GM13977 (cell line): ENCODE measurements at places on chromosomes 1 and 21.

GRCh38 chr1:19262047-19262446 lies 10.4 kb downstream of the MRTO4 start:
- no peak for DNase-seq

DNA sequence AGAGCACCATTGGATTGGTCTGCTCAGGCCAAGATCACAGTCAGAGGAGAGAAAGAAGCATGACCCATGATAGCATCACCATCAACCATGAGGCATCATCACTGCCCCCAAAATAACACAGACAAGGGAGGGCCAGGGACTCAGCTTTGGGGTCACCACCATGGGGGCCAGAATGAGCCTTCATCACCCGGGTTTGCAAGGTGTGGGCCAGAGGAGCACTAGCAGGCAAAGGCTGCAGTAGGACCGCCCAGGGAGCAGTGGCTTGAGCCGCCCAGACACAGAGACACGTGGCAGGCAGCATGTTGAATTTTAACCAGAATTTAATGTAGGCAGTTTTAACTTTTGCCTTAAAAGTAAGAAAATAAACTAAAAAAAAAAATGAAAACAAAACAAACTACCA lies 53.7 kb upstream of the TMPRSS2 start:
- DNase-seq, result no peak

- DNase-seq, result no peak
Observed at GRCh38 chr21:17775431-17776126, 43.6 kb downstream of the C21orf91 start.

- no peak for DNase-seq
Observed at GRCh38 chr1:86798608-86799291, 94.4 kb downstream of the SH3GLB1 start.

DNA sequence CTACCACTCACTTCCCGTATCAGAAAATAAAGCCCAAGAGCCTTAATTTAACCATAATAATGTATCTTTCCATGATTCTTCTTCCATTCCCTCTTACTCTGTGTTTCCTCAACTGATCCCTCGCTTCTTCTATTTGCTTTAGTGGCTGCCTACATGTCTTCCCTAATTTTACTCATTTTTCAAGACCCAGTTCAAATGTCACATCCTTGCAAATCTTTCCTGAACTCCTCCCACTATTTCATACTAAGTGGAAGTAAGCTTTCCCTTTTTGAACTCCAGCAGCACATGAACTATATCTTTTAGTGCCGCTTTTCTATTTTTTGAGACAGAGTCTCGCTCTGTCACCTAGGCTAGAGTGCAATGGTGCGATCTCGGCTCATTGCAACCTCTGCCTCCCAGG lies 3.8 kb upstream of the NFYC start:
- DNase-seq, result no peak

DNA sequence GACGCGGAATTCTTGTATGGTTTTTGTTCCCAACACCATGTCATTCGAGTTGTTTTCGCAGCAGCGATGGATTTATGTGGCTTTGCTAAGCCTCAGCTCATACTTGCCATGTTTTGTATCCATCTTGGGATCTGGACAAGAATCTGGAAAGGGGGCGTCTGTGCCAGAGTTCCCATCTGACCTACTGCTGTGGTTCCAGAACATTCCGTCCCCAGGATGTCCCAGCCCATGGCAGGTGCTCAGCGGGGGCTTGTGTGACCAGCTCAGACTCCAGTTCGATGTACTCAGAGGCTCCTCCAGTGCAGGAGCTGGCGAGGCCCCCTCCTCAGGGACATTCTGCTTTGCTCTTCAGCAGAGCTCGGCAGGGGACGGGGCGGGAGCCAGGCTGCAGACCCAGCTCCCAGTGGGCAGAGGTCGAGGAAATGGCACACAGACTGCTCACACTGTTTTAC lies 24.0 kb upstream of the ADARB1 start:
- no peak for DNase-seq

DNA sequence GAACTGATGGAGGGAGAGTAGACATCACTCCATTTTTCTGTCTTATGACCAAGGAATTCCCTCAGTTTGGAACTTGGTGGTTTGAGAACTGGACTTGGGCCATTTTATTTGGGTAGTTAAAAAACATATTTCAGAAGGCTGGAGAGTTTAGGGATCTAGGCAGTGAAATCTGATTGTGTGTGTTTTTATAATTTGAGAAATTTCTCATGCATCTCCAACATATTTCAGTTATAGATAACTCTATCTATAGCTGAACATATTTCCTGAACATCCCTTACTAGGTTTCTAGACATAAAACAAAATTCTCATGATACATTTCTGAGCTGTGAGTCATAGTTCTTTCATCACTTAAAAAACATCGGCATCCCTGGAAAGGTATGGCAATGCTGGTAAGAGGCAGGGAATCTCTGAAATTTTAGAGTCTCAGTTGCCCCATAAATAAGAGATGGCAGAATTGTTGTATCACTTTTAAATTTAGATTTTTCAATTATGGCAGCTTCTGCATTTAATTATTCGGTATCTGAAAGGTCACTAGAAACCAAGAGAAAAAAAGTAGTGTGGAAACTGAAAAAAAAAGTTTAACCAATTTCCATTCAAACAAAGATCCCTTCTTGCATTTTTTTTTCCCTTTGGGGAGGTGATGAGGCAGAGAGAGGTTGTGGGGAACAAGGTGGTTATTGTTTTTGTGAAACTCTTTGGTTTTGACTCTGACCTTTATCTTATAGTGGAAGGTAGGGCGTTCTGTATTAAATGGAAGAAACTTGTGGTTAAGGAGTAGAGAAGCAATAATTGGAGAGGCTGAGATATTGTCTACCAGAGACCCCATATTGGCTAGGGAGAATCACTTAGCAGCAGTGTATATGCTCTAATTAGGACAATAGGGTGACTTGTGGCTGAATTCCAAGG lies 102.9 kb downstream of the FASLG start:
- DNase-seq, result no peak

DNA sequence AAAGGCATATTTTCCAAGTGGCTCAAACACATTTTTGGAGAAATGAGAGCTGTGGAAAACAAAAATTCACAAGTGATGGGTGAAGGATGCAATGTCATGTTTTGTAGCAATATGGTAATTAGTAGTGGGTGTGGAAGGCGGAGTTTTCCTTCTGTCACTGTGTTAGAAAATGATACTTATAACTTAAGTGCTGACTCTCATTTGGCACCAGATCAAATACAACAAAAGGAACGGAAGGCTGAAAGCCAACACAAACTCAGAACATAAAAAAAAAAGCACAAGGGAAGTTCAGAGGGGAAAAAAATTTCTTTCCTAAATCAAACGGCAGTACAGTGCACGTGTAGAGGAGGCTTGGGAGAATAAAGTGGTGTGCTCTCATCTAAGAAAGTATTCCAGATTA lies at the start of gene TNFSF18:
Gene TNFSF18 (minus strand): TSS at position 77 of the 400 bp plus-strand sequence. CDS start 45 bp downstream, at position 32.
- no peak for DNase-seq

DNA sequence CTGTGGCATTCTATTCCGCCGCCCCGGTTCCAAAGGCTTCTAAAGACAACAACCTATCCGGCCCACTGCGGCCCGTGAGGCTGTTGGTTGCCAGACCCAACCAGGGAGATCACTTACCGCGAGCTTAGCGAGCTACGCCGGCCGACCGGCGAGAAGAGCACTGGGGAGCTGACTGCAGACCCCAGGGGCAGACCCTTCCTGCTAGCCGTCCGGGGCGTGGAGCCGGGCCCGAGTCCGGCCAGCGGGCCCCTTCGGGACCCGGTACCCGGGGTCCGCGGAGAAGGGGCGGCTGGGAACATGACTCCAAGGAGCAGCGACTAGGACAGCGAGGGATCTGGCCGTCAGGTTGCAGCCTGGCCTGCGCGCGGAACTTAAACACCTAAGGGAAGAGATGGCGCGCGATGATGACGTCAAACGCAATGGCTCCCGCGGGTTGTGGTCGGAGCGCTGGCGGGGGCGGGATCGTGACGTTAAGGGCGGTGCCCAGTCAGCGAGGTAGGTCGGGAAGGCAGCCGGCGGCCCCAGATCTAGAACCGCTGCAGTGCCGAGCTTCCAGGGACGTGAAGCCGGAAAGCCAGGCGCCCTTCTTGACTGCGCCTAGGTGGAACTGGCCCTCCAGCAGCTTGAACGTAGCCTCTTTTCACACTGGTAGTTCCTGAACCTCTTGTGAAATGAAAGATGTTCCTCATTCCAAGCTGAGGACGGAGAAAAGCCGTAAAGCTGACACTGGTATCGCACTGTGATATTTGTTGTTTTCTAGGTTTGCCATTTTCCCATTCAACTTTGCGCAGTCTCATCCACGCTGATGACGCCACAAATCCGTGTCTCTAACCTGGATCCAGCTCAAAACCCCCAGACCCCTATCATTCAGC lies at the start of gene NUP133:
Gene NUP133 (minus strand): TSS at position 391 of the 872 bp plus-strand sequence. CDS start 92 bp downstream, at position 299.
- DNase-seq, result peak; percentile 92

DNA sequence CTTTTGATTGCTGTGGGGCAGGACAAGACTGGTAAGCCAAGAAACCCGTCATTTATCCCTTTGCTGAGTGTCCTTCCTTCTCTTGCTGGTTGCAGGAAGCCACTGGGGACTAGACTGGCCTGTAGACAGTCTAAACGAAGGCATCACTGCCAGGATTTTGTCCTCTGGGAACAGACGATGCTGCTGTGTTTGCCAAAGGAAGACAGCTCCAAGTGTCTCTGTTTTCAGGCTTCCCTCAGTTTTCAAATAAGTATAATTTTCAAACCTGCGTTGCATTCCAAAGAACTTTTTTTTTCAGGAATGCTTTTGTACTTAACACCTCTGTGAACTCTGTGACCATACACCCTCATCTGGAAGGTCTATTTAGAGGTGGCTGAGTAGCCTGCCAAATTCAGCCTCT lies 269.4 kb downstream of the HLX start:
- DNase-seq, result no peak

- no peak for DNase-seq
Observed at GRCh38 chr1:98045767-98046641, 125.2 kb upstream of the DPYD start.

GRCh38 chr1:89905395-89906058 lies 84.7 kb downstream of the LRRC8D start:
- DNase-seq, result no peak

DNA sequence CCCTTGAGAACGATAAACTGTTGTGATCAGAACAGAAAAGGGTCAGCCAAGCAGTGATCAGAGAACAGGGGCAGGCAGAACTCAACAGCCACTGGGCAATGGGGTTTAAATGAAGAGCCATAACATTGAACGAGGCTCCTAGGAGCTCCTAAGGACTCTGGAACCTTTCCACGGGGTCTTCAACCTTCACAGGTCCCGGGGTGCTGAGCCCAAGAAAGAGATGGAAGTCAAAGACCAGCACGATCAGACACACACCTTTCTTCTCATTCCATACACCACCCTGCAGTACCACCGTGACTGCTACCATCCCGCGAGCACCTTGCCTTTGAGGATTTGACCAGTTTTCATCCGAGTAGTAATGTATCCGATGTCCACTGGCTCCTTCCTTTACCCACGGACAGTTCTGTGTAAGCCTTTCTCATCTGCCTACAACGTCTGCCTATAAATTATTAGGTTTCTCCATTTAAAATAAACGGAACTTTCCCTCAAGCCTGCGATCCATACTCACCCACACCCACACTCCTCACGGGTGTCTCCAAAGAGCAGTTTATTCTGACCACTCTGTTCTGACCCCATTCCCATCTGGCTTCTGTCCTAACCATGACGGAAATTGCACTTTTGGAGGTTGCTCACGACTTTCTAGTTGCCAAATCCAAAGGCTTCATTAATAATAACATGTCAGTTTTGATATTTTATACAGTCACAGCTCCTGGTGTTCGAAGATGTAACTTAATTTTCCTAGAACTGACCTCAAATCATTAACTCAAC lies 16.8 kb upstream of the HHAT start:
- no peak for DNase-seq

DNA sequence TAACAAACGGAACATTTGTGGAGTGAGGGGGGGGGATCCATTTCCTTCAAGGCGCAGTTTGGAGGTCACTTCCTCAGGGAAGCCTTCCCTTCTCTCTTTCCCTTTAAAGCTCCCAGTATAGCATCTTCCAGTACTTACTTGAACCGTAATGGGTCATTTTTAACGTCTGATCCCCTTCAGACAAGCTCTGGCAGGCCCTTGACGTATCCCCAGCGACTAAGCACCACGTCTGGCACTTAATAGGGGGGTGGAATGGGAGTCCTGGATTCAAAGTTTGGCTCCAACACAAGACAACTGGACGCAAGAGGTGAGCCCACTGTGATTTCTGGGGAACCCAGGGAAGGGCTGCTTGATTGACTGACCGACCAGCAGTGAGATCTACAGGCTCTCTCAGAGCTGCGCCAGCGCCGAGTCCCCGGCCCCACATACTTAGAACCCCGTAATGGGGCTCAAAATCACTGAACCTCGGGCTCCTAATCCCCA lies 441 bp downstream of the YARS1 start:
- DNase-seq, result no peak

- DNase-seq, result no peak
Observed at GRCh38 chr1:10975567-10976326, 36.7 kb upstream of the TARDBP start.

DNA sequence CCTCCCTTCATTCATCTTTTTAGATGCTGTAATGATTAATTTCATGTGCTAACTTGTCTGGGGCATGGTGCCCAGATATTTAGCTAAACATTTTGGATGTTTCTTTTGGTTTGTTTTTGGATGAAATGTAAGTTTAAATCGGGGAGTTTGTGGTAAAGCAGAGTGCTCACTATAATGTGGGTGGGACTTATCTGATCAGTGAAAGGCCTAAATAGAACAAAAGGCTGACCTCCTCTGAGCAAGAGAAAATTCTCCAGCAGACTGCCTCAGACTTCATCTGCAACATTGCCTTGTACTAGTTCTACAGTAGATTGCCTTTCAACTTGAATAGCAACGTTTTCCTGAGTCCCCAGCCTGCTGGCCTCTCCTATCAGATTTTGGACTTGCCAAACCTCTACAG lies 183.6 kb downstream of the S1PR1 start:
- DNase-seq, result no peak

GRCh38 chr1:236468625-236469024 lies 55.2 kb upstream of the LGALS8 start:
- DNase-seq, result no peak

DNA sequence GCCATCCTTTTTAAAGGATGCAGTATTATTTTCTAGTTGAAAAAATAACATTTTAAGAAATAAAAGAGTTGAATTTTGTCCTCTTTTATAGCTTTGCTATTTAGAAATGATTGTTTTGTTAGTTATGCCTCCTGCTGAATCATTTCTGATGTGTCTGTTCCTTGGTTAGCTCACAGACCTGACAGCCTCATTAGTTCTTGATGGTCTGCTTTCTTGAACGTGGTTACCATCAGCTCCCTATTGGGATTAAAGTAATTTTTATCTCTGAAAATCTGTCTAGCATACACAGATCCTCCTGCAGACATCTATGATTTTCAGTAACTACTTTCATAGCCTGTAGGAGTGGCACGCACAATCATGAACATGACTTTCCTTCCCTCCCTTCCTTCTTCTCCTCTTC lies 447.6 kb upstream of the B3GALT2 start:
- no peak for DNase-seq
